Right renal pelvis (tissue), 4 donors: ENCODE measurements at places on chromosomes 2 and 18.

GRCh38 chr2:215839816-215840215, 173.5 kb downstream of the MREG start:
- no peak for DNase-seq

GRCh38 chr2:117982376-117983033, 31.4 kb downstream of the CCDC93 start:
- DNase-seq = no peak

- DNase-seq = peak; percentile 22
Measured at GRCh38 chr2:225429717-225430116, 30.2 kb downstream of the NYAP2 start.

DNA sequence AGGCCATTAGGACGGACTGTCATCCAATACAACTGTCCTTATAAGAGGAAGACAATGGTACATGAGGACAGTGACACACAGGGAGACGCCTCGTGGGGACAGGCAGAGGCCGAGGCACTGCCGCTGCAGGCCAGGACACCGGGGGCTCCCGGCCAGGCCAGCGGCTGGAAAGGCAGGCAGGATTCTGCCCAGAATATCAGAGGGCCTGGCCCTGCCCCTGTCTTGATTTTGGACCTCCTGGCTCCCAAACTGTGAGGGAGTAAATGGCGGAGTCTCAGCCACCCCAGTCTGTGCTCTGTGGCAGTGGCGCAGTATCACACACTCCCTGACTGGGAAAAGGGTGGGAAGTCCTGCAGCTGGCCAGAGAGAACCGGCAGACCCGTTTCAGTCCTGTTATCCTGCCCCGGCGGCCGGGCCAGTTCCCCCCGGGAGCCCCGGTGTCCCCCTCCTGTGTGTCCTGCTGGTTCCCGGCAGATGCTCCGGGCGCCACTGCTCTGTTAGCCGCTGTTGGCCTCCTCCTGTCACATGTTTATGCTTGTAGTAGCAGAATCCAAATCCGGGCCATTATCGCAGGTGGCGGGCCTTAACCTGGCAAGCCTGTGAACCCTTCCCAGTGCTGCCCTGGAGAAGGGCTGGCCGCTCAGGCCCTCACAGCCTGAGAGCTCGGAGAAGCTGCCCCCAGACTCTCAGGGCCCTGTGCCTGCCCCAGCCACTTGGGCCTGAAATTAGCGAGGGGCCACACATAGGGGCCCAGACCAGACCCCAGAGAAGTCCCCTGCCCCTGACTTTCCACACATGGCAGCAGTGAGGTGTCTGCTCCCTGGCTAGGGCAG, 31.4 kb upstream of the TAF1B start:
- no peak for DNase-seq

DNA sequence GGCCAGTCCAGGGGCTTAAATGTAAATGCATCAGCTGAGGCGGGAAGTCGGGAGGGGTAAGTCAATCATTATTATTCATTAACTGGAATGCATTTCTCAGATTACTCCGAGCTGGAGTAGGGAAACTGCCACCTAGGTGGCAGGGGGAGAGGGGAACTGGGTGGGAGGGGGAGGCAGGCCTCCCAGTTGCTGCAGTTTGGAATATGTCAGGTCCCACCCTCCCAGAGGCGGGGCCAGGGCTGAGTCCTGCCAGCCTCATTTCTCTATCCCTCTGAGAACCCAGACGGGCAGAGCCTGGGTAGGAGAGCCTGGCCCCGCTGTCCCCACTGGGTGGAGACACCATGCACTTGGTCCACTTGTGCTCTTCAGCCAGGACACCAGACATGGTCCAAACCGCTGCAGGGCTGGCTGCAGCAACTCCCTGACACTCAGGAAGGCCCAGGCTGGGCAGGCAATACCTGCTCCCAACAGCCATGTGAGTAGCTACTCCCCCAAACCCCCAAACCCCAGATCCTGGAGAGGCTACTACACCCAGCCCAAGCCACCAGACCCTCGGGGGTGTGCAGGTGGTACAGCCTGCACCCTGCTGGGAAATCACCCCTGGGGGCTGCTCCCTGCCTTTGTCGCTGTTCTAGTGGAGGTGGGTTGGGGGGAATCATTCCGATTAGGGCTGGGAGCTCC, at the start of gene GPBAR1:
TSS of gene GPBAR1 (plus strand) at position 274 of the 681 bp plus-strand sequence. CDS start 1,710 bp downstream, outside the sequence.
- DNase-seq = peak; percentile 51

GRCh38 chr2:234679741-234680687, 183.1 kb upstream of the ARL4C start:
- no peak for DNase-seq

- DNase-seq = no peak
Measured at GRCh38 chr2:60515721-60516226, 37.7 kb downstream of the BCL11A start.

DNA sequence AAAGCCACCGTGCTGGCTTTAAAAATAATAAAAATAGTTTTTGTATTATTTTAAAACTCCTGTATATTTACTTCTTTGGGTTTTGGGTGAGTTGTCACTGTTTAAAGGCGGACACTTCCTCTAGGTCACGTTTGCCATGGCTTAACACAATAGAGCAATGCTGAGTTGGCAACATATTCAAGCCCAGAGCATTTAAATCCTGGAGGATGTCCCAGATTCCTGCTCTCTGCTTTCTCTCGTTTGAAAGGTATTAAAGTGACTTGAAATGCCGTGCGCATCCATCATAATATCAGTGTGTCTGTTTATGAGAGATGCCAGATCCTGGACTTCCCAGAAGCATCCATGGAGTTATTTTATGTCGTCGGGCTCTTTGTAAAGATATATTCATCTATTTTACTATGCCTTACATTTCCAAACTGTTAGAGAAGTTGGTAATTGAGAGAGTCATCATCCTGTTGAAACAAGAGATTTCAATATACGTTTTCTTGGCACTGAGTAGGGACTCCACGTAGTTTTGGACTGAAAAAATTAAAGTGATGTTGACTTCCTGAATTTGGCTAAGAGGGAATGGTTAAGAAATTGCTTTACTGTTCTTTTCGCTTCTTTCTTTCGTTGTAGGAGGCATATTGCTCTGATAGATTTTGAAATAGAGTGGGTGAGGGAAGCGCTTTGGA, 150.6 kb downstream of the ZNF236 start:
- DNase-seq = no peak

DNA sequence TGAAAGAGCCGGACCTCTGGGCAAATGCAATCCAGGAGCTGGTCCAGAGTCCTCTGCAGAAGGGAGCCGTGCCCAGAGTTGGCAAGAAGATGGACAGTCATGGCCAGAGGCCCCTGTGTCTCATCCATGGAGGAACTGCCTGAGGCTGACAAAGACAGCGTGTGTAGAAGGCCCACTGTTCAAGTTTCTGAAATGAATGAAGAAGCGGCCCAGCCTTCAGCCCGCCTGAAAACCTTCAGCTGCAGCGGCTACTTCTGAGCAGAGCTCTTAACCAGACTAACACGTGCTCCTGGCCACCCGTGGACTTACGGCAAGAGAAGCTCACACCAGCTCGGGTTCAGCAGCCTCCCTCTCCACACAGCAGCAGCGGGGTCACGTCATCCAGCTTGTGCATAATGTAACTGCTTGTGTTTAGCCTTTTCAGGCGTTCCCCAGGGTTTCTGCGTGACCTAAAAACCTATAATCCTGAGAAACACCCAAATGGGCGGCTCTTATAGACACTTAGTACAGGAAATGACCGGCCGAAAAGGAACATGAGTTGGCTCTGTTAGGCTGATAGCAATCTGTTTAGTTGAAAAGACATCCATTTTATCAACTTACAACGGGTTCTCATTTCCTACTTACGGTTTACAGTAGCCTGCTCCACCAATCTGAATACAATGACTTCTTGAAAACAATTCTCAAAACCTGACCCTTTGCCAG, at the start of gene FAM124B:
TSS of gene FAM124B (minus strand) at position 467 of the 702 bp plus-strand sequence. CDS start at position 128, 339 bp downstream.
- no peak for DNase-seq

DNA sequence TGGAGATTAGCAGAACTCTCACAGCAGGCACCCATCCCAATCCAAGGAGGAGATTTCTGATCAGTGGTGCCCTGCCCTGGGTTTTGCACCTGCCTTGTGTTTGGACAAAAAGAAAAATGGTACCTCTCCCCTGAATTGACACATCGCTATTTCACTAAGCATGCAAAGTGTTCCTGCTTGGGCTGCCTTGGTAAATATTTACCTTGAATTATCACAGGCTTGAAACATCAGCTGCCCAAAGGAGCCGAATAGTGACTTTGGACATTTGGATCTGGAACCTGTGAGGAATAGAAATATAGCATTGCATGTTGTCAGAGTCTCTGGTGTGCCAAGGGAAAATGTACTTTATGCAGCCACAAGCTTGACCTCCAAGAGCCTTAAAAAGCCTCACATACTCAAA, 926.4 kb upstream of the FANCL start:
- no peak for DNase-seq

GRCh38 chr2:111668741-111669140, 215.3 kb downstream of the ANAPC1 start:
- DNase-seq = no peak

DNA sequence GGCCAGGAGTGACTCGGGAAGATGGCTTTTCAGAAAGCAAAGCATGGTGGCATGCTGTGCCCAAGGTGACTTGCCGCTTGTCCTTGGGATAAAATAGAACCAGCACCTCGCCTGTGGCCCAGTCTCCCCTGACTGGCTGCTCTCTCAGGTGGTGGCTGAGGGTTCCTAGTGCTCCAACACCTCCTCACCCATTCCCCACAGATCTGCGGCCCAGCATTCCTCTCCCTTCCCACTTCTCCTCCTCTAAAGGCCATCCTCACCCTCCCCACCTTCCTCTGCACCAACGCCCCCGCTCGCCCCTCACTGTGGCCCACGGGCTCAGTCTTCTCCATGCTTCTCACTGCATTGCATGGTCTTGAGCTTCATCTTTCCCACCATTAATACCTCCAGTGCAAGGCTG, 132.4 kb downstream of the PXDN start:
- no peak for DNase-seq

- DNase-seq = no peak
Measured at GRCh38 chr2:232328032-232328422, 50.5 kb upstream of the ALPP start.

- no peak for DNase-seq
Measured at GRCh38 chr18:37429791-37430190, 135.8 kb downstream of the CELF4 start.

- DNase-seq = no peak
Measured at GRCh38 chr2:120227111-120227991, 4.2 kb upstream of the TMEM185B start.

GRCh38 chr2:99509387-99509786, 19.6 kb upstream of the REV1 start:
- DNase-seq = no peak

DNA sequence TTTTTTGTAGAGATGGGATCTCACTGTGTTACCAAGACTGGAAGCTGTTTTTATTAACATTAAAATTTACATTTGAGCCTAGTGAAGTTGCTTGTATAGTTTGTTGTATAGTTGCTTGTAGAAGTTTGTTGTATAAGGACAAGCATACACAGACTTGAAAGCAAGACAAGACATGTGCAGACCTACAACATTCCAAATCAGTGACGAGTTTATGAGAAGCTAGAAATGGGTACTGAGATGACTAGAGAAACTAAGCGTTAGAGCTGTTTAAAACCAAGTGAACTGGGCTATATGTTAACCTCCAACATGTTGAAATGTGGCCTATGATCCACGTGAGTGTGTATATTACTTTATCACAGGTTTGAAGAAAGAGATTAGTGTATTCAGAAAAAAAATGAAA, 39.1 kb downstream of the ABCB11 start:
- DNase-seq = no peak

DNA sequence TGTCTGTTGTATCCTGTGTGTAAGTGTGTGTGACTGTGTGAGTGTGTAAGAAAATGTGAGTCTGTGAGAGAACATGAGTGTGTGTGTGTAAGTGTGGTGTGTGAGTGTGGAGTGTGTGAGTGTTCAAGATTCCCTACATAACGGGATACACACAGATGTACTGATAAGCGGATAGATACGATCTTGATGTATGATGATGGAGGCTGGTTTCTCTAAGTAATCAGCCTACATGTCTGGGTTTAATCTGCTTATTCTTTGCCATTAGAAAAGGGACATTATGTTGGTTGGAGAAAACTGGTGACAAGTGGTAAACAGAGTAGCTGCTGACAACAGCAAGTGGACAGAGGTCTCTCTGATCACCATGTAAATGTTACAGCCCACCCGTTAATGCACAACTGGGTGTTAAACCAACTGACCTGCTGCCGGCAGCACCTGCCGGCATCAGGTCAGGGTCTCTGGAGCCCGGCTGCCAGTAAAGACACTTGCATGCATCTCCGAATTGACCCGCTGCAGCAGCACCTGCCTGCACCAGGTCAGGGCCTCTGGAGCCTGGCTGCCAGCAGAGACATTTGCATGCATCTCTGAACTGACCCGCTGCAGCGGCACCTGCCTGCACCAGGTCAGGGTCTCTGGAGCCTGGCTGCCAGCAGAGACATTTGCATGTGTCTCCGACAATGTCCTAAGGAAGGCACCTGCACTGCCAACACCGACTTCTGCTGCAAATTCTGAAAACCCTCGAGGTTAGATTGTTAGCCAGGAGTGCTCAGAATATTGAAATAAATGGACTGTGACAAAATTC, 87.5 kb downstream of the MBP start:
- DNase-seq = no peak

GRCh38 chr2:85265304-85265703, 62.5 kb downstream of the TGOLN2 start:
- DNase-seq = no peak

GRCh38 chr2:240582781-240583180, 3.8 kb upstream of the CAPN10 start:
- no peak for DNase-seq

- DNase-seq = no peak
Measured at GRCh38 chr2:230224458-230224857, 1.1 kb upstream of the SP140 start.

DNA sequence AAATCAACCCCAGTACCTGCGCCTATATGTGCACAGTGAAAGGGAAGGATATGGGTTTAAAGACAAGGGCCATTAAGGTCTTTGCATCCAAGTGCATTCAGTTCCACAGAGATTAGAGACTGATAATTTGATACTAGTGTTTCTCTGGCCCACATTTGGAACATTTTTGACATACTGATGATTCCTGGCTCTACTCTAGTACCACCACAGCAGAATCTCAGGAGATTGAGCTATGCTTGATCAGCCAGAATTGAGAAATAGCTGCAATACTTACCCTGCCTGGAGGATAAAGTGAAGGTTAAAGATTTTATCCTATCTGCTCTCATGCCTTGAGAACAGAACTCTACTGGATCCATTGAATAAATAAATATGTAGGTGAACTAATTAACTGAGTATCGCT, 1267.8 kb downstream of the SUCLG1 start:
- DNase-seq = no peak

GRCh38 chr2:119477113-119477505, 45.5 kb downstream of the TMEM37 start:
- DNase-seq = no peak

DNA sequence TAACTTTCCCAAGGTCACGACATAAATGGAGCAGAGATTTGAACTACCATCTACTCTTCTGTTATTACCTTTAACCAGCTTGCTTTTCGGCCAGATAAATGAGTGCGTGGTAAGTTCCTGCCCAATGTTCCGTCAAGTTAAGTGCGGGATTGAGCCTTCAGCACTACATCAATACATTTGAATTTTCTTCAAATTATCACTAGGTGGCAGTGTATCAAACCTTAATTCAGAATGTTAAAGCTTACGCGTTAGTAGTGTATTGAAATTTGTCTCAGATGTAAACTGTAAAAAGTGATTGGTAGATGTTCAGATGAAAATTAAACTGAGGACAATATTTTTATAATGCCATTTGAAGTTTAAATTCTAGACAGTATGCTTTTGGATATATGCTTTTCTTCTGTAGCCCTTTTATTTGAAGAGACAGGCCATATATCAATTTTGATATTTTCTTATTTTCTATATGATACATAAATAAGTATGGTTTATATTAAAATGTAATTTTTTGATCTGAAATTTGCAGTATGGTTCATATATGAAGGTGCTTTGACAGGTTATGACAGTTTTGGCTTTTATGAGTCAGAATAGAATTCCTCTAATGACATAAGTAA, 681.3 kb downstream of the ADCYAP1 start:
- no peak for DNase-seq

GRCh38 chr2:230716588-230716987, 3.9 kb downstream of the CAB39 start:
- no peak for DNase-seq
